Natural killer cell treated with Interleukin-12 subunit alpha and Interleukin-12 subunit beta and Interleukin-15 and Interleukin-18, amount 100 ng/mL, for 72 hours (primary cell): ENCODE measurements at places on chromosomes 6 and 20.

GRCh38 chr6:122454673-122455072 lies 16.9 kb downstream of the SERINC1 start:
- H3K27me3 ChIP-seq, result no peaks in the 10 kb centered on the region
- peaks cover 31% of the 10 kb centered on the region for H3K4me1 ChIP-seq
- H3K36me3 ChIP-seq, result peaks cover 36% of the 10 kb centered on the region
- no peak for DNase-seq

- no peak overlapping the region for H3K4me3 ChIP-seq
- DNase-seq, result no peak
- H3K27me3 ChIP-seq, result peaks cover 25% of the 10 kb centered on the region
- no peaks in the 10 kb centered on the region for H3K36me3 ChIP-seq
- no peak overlapping the region for H3K27ac ChIP-seq
- no peaks in the 10 kb centered on the region for H3K4me1 ChIP-seq
Observed at GRCh38 chr6:72422171-72422570, 199.7 kb upstream of the KCNQ5 start.

- no peaks in the 10 kb centered on the region for H3K4me1 ChIP-seq
- H3K27me3 ChIP-seq, result no peaks in the 10 kb centered on the region
- no peak overlapping the region for H3K4me3 ChIP-seq
- no peak for DNase-seq
Observed at GRCh38 chr6:155895641-155896040, 440.0 kb upstream of the NOX3 start.

- no peak for DNase-seq
- H3K27me3 ChIP-seq, result no peaks in the 10 kb centered on the region
- no peaks in the 10 kb centered on the region for H3K4me1 ChIP-seq
- H3K27ac ChIP-seq, result no peak overlapping the region
- H3K4me3 ChIP-seq, result no peak overlapping the region
Observed at GRCh38 chr6:67889682-67889995, 745.4 kb upstream of the ADGRB3 start.

DNA sequence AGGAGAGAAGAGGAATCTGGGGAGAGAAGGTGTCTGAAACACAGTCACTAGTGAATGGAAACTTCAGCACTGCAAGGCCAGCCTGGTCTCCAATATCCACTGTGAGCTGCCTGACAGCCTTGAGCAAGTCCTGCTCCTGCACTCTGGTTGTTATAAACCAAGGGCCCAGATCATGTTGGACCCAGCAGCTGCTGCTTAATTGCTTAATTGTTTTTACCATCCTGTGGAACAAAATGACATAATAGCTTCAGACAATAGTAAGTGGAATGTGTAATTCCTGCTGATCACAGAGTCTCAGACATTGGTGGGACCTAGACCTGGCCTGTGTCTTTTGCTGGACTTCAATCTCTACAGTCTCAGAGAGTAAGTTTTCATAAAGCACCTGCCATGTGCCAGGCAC lies 833.7 kb downstream of the TFAP2A start:
- no peaks in the 10 kb centered on the region for H3K36me3 ChIP-seq
- no peaks in the 10 kb centered on the region for H3K27me3 ChIP-seq
- H3K27ac ChIP-seq, result no peak overlapping the region

- H3K4me3 ChIP-seq, result no peak overlapping the region
- no peaks in the 10 kb centered on the region for H3K36me3 ChIP-seq
- H3K4me1 ChIP-seq, result peaks cover 12% of the 10 kb centered on the region
Observed at GRCh38 chr20:10536531-10536930, 101.4 kb downstream of the SLX4IP start.

- H3K27ac ChIP-seq, result no peak overlapping the region
- no peak overlapping the region for H3K4me3 ChIP-seq
- H3K36me3 ChIP-seq, result no peaks in the 10 kb centered on the region
- no peak for DNase-seq
- H3K4me1 ChIP-seq, result no peaks in the 10 kb centered on the region
Observed at GRCh38 chr20:36526521-36527011, 14.8 kb upstream of the MYL9 start.

DNA sequence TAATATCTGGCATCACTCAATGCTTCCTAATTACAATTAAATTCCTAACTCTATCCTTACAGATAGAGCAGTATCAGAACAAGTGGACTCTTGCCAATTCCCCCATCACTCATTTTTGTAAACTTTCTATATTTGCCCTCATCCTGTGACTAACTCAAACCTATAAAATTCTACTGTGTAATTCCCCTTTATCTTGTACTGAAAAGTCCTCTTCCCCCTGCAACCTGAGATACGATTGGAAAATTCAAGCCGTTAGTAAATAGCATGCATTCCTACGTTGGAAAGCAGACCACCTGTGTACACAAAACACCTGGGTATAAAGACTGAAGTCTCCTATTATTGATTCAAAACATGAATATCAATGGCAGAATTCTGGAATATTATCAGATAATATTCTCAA lies 70.4 kb upstream of the KCNQ5 start:
- no peak overlapping the region for H3K4me3 ChIP-seq
- peaks cover 20% of the 10 kb centered on the region for H3K27me3 ChIP-seq
- no peaks in the 10 kb centered on the region for H3K4me1 ChIP-seq

- H3K27ac ChIP-seq, result peak overlapping the region; percentile 84
- no peaks in the 10 kb centered on the region for H3K36me3 ChIP-seq
- peaks cover 66% of the 10 kb centered on the region for H3K4me1 ChIP-seq
- peak; percentile 77 for DNase-seq
Observed at GRCh38 chr20:38863024-38863851, 57.7 kb downstream of the PPP1R16B start.

- H3K27ac ChIP-seq, result no peak overlapping the region
- H3K36me3 ChIP-seq, result peaks cover 16% of the 10 kb centered on the region
- no peaks in the 10 kb centered on the region for H3K4me1 ChIP-seq
Observed at GRCh38 chr6:1574083-1574761, 35.5 kb upstream of the FOXC1 start.

- peaks cover 4% of the 10 kb centered on the region for H3K27me3 ChIP-seq
- H3K27ac ChIP-seq, result no peak overlapping the region
Observed at GRCh38 chr6:151068761-151069312, 170.9 kb upstream of the AKAP12 start.

DNA sequence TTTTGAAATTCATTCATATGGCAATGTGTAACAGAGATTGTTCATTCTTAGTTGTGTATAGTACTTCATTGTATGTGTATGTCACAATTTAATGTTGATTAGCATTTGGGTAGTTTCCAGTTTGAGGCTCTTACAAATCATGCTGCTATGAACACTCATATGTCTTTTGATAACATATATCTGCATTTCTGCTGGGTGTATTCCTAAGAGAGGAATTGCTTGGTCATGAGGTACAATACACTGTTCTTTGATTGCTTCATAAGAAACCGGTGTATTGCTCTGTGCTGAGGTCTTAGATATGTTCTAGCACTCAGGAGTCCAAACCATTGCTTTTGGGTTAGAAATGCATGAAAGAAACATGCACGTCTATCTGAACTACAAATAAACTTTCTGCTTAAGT lies 492.9 kb upstream of the JAG1 start:
- H3K36me3 ChIP-seq, result no peaks in the 10 kb centered on the region
- no peak overlapping the region for H3K4me3 ChIP-seq
- H3K27ac ChIP-seq, result no peak overlapping the region
- H3K27me3 ChIP-seq, result peaks cover 2% of the 10 kb centered on the region
- no peaks in the 10 kb centered on the region for H3K4me1 ChIP-seq

DNA sequence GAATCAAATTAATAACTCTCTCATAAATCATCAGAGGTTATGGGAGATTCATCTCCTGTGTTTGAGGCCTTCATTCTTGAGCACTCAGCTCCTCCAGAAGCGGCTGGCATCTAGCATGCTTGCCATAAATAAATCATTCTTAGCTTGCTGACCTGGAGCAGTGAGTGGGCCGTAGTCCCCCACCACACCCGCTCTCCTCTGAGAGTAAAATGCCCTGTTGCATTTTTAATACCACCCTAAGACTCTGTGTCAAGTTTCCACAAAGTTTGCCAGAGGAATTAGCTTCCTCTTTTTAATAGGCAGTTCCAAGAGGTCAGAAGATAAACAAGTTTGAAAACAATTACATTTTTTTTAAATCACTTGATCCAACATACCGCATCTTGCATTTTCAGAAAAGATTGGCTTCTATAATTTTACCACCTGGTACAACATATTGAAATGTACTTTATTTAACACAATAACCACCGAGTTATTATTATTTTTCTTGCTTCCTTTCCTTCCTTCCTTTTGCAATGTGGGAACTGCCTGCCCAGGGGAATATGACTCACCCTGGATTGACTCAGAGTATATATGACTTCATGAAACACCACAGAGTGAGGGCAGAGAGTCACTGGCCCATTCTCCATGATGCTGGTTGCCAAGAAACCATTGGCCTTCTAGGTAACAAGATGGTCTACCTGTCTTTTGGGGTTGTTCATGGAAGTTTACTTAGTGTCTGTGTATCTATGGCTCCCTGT lies 29.4 kb upstream of the CLIC5 start:
- H3K27me3 ChIP-seq, result peaks cover 5% of the 10 kb centered on the region
- DNase-seq, result no peak
- H3K36me3 ChIP-seq, result no peaks in the 10 kb centered on the region
- no peak overlapping the region for H3K27ac ChIP-seq

- H3K4me3 ChIP-seq, result no peak overlapping the region
- no peak for DNase-seq
- peaks cover 24% of the 10 kb centered on the region for H3K36me3 ChIP-seq
- peaks cover 6% of the 10 kb centered on the region for H3K4me1 ChIP-seq
- H3K27me3 ChIP-seq, result peaks cover 35% of the 10 kb centered on the region
Observed at GRCh38 chr6:132708771-132709170, 5.1 kb downstream of the VNN1 start.

DNA sequence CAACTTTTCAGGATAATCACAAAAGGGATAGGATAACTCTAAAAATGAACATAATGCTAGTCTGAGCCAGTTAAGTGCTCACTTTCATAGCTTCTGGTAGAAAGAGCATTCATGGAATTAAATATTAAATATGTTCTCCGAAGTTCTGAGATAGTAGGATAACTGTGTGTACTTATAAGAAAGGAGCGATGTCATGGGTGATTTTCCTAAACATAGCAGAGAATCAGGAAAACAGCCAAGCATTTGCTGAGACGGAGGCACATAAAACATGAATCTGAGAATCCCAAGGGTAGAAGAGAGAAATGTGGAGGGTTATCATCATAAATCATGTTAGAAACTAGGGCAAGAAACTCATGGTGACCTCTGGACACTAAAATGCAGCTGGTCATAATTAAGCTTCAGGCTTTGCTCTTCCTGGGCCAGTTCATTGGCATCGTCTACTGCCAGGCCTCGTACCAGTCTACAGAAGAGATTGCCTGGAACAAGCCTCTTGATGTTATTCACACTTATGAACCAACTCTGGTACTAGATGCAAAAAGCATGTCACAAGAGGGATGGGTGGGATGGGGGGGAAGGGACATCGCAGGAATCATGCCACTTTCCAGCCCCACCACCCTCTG lies 436.6 kb downstream of the PRKN start:
- H3K27ac ChIP-seq, result no peak overlapping the region
- no peak overlapping the region for H3K4me3 ChIP-seq
- H3K36me3 ChIP-seq, result no peaks in the 10 kb centered on the region
- no peaks in the 10 kb centered on the region for H3K4me1 ChIP-seq
- H3K27me3 ChIP-seq, result no peaks in the 10 kb centered on the region
- DNase-seq, result no peak

DNA sequence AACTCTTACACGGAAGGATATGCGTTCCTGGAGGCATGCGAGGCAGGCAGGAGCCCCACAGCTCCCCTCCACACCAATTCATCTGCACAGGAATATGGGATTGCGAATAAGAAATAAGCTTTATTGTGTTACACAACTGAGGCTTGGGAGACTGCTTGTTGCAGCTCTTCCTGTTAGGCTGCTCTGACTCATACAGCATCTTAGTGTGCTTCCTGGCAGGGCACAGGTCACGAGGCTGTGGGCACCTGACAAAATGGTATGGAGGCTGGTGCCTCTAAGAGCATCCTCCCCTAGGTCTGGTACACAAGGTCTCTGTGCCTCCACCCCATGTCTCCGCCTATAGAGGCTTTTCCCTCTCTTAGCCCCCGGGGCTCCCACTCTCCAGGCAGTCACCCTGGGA lies 6.8 kb downstream of the SLC22A3 start:
- DNase-seq, result no peak
- peaks cover 5% of the 10 kb centered on the region for H3K4me1 ChIP-seq
- peaks cover 9% of the 10 kb centered on the region for H3K27me3 ChIP-seq
- H3K36me3 ChIP-seq, result no peaks in the 10 kb centered on the region
- no peak overlapping the region for H3K4me3 ChIP-seq

GRCh38 chr6:166850677-166851076 lies 105.7 kb downstream of the RNASET2 start:
- H3K27me3 ChIP-seq, result peaks cover 7% of the 10 kb centered on the region
- no peak overlapping the region for H3K4me3 ChIP-seq
- H3K27ac ChIP-seq, result no peak overlapping the region
- peaks cover 10% of the 10 kb centered on the region for H3K36me3 ChIP-seq
- no peak for DNase-seq

DNA sequence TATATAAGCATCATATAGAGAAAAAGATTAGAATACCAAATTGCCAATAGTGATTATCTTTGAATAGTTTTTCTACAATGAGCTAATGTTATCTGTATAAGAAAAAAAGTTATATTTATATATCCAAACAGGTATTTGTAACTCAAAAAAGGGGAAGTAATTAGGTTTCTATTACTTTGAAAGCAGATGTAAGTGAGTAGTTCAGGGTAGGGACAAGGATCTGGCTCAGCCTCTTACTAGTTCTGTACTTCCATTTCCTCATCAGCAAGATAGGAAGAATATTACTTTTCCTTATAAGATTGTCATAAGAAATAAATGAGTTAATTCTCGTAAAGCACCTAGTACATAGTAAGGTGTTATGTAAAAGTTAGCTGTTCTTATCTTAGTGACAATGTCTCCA lies 32.2 kb downstream of the AHI1 start:
- no peak overlapping the region for H3K4me3 ChIP-seq
- no peaks in the 10 kb centered on the region for H3K27me3 ChIP-seq
- DNase-seq, result no peak

DNA sequence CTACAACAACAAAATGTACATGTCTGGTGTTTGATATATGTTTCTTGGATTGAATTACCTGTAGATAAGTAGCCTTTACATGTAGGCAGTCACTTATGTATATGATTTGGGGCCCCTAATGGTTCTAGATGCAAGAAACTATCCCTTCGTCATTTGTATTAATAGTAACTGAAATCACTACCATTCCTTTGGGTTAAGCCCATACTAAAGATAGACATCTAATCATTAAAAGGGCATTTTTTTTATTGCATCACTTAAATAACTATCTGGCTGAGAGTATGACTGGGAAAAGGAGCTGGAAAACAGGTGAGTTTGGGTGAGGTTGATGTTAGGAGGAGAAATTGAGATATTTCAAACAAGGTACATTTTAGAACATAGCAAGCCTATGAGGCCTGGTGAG lies 213.5 kb upstream of the PLN start:
- no peaks in the 10 kb centered on the region for H3K4me1 ChIP-seq
- H3K36me3 ChIP-seq, result peaks cover 4% of the 10 kb centered on the region

GRCh38 chr6:4463236-4463635 lies 313.0 kb upstream of the CDYL start:
- H3K4me1 ChIP-seq, result no peaks in the 10 kb centered on the region
- H3K36me3 ChIP-seq, result no peaks in the 10 kb centered on the region
- H3K27ac ChIP-seq, result no peak overlapping the region
- H3K4me3 ChIP-seq, result no peak overlapping the region

GRCh38 chr6:125236536-125237327 lies 65.0 kb downstream of the HDDC2 start:
- H3K27me3 ChIP-seq, result peaks cover 8% of the 10 kb centered on the region
- no peak for DNase-seq
- H3K4me1 ChIP-seq, result no peaks in the 10 kb centered on the region
- H3K4me3 ChIP-seq, result no peak overlapping the region
- no peak overlapping the region for H3K27ac ChIP-seq
- peaks cover 13% of the 10 kb centered on the region for H3K36me3 ChIP-seq
